Astrocyte (in vitro differentiated cells and primary cell): ENCODE measurements at places on chromosomes 6 and 20. TPM values are rescaled to one million over a fixed set of nuclear protein-coding genes. Genes with fewer than 3 reads are reported as not detected.

DNA sequence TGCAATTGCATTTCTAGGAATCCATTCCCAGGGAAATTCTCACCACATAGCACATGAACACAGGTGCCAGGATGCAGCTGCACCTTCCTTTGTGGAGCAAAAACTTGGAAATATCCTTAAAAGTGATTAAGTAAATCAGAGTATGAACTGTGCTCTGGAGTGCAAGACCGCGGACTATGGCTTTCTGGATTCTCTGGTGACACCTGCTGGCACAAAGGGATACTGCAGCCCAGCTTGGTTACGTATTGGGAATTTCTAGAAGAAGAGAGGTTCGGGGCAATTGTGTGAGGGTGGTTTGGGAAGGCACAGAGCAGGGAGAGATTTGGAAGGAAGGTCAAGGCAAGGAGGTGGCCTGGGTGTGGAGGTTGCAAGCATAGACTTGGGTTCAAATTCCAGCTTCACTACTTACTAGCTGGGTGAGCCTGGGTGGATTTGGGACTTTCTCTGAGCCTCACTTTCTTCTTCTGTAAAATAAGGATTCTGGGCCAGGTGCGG is 15.9 kb upstream of the PEDS1 start:
- no peaks in the 10 kb centered on the region for H3K27me3 ChIP-seq
- H3K4me1 ChIP-seq, result peaks cover 24% of the 10 kb centered on the region
- H3K36me3 ChIP-seq, result no peaks in the 10 kb centered on the region
- no peak overlapping the region for H3K27ac ChIP-seq

Gene RPL7L1
- total RNA-seq, result 90.1 and 92.0 TPM in 2 replicates

- DNase-seq, result no peak
- H3K27ac ChIP-seq, result no peak overlapping the region
- H3K36me3 ChIP-seq, result no peaks in the 10 kb centered on the region
- H3K27me3 ChIP-seq, result no peaks in the 10 kb centered on the region
- H3K4me3 ChIP-seq, result no peak overlapping the region
- peaks cover 6% of the 10 kb centered on the region for H3K4me1 ChIP-seq
Observed at GRCh38 chr6:39422238-39422637, 99.7 kb upstream of the KCNK16 start.

Gene NRN1
- 0.82 and 1.0 TPM in 2 replicates for total RNA-seq

- no peaks in the 10 kb centered on the region for H3K4me1 ChIP-seq
- no peaks in the 10 kb centered on the region for H3K36me3 ChIP-seq
- no peak overlapping the region for H3K4me3 ChIP-seq
- peak; percentile 46 for DNase-seq
- no peak overlapping the region for H3K27ac ChIP-seq
Observed at GRCh38 chr20:1212607-1213396, 9.5 kb downstream of the C20orf202 start.

DNA sequence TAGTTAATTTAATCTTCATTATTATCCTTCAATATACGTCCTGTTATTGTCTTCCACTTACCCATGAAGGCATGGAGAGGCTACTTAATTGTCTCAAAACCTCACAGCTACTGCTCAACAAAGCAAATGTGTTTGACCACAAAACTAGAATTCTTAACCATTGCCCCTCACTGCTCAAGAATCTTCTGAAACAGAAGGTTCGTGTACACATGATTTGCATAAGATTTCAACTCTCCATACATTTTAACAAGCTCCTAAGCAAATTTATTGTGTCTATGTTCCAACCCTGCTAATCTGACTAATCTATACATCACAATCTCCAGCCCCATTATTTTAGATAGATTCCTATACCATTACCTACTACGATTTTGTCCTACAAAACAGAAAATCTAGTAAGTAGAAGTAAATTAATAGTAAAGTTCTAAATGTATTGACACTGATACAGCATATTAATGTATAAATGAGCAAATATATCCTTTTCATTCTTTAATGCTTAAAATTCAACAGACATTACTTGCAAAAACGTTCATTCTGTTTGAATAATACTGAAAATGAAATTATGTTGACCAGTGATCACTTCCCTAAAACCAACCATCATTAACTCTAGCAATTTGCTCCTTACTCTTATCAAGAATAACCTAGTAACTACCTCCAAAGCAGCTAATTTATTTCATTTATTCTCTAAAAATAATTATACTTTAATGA is 89.7 kb upstream of the RNF217 start:
- no peaks in the 10 kb centered on the region for H3K36me3 ChIP-seq
- no peaks in the 10 kb centered on the region for H3K27me3 ChIP-seq
- H3K27ac ChIP-seq, result no peak overlapping the region
- H3K4me3 ChIP-seq, result no peak overlapping the region
- no peak for DNase-seq

DNA sequence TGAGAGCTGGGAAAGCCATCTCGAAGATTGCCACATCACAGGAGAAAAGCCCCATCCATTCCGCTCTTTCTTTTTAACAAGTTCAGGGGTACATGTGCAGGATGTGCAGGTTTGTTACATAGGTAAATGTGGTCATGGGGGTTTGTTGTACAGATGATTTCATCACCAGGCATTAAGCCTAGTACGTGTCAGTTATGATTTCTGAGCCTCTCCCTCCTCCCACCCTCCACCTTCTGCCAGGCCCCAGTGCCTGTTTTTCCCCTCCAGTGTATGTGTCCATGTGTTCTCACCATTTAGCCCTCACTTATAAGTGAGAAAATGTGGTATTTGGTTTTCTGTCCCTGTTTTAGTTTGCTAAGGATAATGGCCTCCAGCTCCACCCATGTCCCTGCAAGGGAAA is 566.5 kb upstream of the AGPAT4 start:
- H3K27me3 ChIP-seq, result no peaks in the 10 kb centered on the region
- no peak for DNase-seq
- H3K27ac ChIP-seq, result no peak overlapping the region
- no peaks in the 10 kb centered on the region for H3K36me3 ChIP-seq

DNA sequence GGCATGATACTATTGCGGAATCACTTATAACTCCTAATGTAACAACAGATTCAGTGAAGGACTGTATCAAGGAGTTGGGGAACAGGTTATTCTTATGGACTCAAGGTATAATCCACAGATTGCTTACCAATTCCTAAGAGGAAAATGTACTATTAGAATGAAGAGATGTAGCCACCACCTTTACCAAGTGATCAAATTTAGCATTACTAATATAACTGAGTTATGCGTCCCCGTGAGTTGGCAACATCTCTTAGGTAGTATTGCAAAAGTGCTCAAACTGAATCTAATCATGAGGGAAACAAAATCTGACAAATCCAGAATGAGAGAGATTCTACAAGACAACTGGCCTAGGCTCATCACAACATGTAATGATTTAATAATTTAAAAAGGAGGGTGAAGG is 777 bp upstream of the SNRNP48 start:
- peaks cover 12% of the 10 kb centered on the region for H3K36me3 ChIP-seq
- H3K4me3 ChIP-seq, result no peak overlapping the region
- no peak for DNase-seq
- H3K27ac ChIP-seq, result no peak overlapping the region

Gene C6orf141
- total RNA-seq, result 0.55 and 4.6 TPM in 2 replicates

DNA sequence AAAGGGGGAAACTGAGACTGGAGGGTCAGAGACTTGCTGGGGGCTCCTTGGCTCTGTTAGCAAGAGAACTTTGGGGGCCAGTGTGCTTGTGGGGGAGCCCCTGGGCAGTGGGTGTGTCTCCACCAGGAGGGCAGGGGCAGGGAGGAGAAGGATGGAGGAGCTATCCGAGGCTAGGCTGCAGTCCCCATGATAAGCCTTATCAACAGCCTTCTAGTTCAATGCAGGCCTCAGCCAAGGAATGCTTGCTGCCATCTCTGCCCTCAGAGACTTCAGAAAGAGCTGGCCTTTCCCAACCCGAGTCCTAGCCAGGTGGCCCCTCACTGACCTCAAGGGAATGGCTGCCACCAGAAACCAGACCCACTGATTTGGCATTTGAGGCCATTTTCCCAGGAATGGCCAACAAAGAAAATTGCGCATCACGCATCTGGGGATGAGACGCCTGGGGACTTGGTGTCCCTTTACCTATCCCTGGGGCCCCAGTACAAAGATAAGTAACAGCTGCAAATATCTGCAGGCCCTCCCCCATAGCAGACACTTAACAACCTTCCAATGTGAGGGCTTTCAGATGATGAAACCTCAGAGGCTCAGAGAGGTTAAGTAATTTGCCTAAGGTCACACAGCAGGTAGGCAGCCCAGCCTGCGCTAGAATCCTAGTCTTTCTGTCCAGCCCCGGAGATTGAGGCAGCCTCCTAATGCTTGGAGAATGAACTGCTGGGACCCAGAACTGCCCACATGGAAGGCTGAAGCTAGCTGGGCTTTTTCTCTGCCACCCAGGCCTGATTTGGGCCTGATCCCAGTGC is 4.9 kb downstream of the TGM2 start:
- peaks cover 29% of the 10 kb centered on the region for H3K36me3 ChIP-seq
- no peak for DNase-seq
- peaks cover 27% of the 10 kb centered on the region for H3K4me1 ChIP-seq
- H3K27me3 ChIP-seq, result no peaks in the 10 kb centered on the region
- no peak overlapping the region for H3K4me3 ChIP-seq

GRCh38 chr6:45314146-45314545 is 14.0 kb upstream of the RUNX2 start:
- no peaks in the 10 kb centered on the region for H3K27me3 ChIP-seq
- no peaks in the 10 kb centered on the region for H3K4me1 ChIP-seq
- H3K36me3 ChIP-seq, result no peaks in the 10 kb centered on the region
- H3K4me3 ChIP-seq, result no peak overlapping the region
- no peak for DNase-seq

Gene NRSN1
- total RNA-seq, result not detected in 2 replicates

Gene OPRL1
- 2.8 and 3.6 TPM in 2 replicates for total RNA-seq

Gene TUBB1
- not detected in 2 replicates for total RNA-seq

DNA sequence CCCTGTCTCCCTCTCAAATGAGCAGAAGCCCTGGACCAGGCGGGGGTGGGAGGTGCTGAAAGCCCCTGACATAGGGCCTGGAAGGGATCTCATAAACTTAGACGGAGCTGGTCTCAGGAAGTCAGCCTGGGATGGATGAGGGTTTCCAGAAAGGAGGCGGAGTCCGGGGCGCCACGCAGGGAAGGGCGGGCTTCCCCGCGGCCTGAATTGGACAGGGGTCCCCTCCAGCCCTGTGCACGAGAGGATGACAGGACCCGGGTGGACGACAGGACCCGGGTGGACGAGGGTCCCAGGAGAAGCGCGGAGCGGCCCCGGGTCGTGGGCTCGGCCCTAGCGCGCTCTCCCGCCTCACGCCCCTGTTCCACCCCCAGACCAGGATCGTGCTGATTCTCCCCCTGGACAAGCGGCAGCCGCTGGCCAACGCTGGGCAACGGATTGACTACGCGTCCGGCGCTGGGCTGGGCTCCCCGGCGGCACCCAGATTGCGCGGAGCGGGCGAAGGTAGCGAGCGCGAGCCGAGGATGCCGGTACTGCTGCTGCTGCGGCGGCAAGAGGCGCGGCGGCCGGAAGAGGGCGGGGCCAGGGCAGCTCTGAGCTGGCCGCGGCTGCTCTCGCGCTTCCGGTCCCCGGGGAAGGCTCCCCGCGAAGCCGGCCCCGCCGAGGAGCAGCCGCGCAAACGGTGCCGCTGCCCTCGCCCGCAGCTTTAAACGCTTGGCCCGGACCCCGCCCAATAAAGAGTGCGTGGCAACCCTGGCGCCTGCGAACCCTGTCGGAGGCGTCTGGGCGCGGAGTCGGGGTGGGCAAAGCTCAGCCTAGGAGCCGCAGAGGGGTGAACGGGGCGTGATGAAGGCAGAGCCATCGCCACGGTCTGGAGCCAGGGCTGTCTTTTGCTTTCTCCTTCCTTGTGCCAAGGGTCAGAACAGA is 1.3 kb downstream of the C20orf144 start:
- peak; percentile 44 for DNase-seq
- H3K36me3 ChIP-seq, result no peaks in the 10 kb centered on the region
- peaks cover 24% of the 10 kb centered on the region for H3K4me1 ChIP-seq
- H3K27ac ChIP-seq, result peak overlapping the region; percentile 58

GRCh38 chr6:47519279-47519678 is 41.7 kb downstream of the CD2AP start:
- no peaks in the 10 kb centered on the region for H3K36me3 ChIP-seq
- H3K4me3 ChIP-seq, result no peak overlapping the region
- no peak overlapping the region for H3K27ac ChIP-seq
- H3K27me3 ChIP-seq, result no peaks in the 10 kb centered on the region
- DNase-seq, result no peak
- H3K4me1 ChIP-seq, result no peaks in the 10 kb centered on the region

GRCh38 chr6:44131892-44132291 is 4.5 kb downstream of the TMEM63B start:
- no peak overlapping the region for H3K4me3 ChIP-seq
- H3K36me3 ChIP-seq, result peaks cover 2% of the 10 kb centered on the region
- no peaks in the 10 kb centered on the region for H3K27me3 ChIP-seq
- no peak overlapping the region for H3K27ac ChIP-seq
- no peak for DNase-seq

- no peaks in the 10 kb centered on the region for H3K4me1 ChIP-seq
- no peaks in the 10 kb centered on the region for H3K27me3 ChIP-seq
- no peak overlapping the region for H3K27ac ChIP-seq
- no peak for DNase-seq
- H3K4me3 ChIP-seq, result no peak overlapping the region
Observed at GRCh38 chr20:20528861-20529260, 161.0 kb downstream of the INSM1 start.

DNA sequence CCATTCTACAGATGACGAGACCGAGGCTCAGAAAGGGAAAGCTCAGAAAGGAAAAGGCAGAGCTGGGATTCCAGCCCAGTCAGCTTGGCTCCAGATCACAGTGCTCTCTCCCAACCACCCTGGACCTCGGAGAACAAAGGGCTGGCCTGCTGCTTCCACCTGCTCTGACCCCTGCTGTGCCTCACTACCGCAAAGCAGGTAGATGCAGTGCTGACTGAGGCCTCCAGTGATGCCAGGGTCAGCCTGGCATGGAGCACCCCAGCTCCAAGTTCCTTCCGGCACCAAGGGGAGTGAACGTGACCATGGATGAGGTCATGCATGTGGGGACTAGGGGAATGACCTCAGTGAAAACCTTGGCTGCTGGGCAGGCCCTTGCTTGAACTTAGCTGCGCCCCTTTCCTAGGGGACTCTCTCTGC is 20.7 kb upstream of the TLDC2 start:
- no peak for DNase-seq
- no peak overlapping the region for H3K27ac ChIP-seq
- H3K4me1 ChIP-seq, result peaks cover 48% of the 10 kb centered on the region
- H3K27me3 ChIP-seq, result no peaks in the 10 kb centered on the region
- H3K4me3 ChIP-seq, result no peak overlapping the region

GRCh38 chr20:63004607-63005364 is 2.0 kb downstream of the BHLHE23 start:
- no peak overlapping the region for H3K27ac ChIP-seq
- H3K4me1 ChIP-seq, result no peaks in the 10 kb centered on the region
- no peaks in the 10 kb centered on the region for H3K36me3 ChIP-seq
- DNase-seq, result no peak
- no peak overlapping the region for H3K4me3 ChIP-seq

GRCh38 chr6:33415831-33416230 is 2.1 kb downstream of the CUTA start:
- H3K4me1 ChIP-seq, result peaks cover 32% of the 10 kb centered on the region
- peaks cover 8% of the 10 kb centered on the region for H3K36me3 ChIP-seq

DNA sequence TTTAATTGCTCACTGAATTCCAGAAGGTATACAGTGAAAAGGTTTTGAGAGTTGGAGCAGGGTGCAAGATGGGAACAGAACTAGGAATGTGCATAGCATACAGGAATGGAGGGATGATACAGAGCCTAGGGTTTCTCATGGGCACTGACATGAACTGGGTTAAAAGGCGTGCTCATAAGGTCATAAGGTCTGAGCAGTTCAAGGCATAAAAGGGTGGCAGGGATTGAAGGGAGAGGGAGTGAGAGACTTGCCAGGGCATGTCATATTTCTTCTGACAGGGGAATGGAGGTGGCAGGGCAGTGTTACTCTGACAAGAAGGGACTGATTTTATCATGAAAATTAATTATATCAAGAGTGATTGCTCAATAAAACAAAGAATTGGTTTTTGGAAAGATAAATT is 4.7 kb downstream of the MLIP start:
- H3K4me1 ChIP-seq, result no peaks in the 10 kb centered on the region
- no peak overlapping the region for H3K4me3 ChIP-seq
- H3K27me3 ChIP-seq, result no peaks in the 10 kb centered on the region
- H3K27ac ChIP-seq, result no peak overlapping the region
- DNase-seq, result no peak
